Stimulated activated CD4-positive, alpha-beta T cell treated with anti-CD3 and anti-CD28 coated beads, Interleukin-12 subunit alpha, Interleukin-12 subunit beta, amount 100 ng/mL, for 48 hours (primary cell): ENCODE measurements at places on chromosomes 11 and 22.

- no peak for DNase-seq
Measured at GRCh38 chr11:64858467-64859263, 14.2 kb upstream of the CDC42BPG start.

- no peak for DNase-seq
Measured at GRCh38 chr11:73308961-73309919, 1.2 kb downstream of the ARHGEF17 start.

- no peak for DNase-seq
Measured at GRCh38 chr11:133762538-133762937, 82.8 kb downstream of the SPATA19 start.

DNA sequence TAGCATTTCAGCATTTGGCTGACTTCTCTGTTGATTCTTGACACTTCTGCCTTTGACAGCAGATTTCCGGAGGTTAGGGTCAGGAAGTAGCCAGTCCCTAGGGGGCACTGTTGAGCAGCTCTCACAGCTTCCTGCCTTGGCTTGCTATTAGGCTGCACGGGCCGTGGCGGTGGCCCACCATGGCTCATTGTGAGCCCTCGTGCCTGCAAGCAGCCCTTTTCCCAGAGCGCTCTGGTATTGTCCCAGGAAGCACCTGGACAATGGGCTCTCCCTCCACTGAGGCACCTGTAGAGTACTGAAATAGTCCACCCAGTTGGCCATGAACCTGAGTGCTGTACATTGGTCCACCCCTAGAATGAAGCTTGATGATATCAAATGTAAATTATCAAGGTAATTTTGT, 100.2 kb upstream of the GAL start:
- DNase-seq: peak; percentile 55

DNA sequence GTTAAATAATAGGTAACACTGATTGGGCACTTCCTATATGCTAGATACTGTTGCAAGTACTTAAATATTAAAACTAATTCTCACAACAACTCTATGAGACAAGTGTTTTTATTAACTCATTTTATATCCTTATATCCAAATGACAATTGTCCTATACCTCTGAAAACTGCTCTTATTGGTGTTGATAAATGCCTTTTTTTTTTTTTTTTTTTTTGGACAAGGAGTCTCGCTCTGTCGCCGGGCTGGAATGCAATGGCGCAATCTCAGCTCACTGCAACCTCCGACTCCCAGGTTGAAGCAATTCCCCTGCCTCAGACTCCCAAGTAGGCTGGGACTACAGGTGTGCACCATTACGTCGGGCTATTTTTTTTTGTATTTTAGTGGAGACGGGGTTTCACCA, 41.6 kb downstream of the MRTFA start:
- DNase-seq: no peak

- DNase-seq: no peak
Measured at GRCh38 chr11:19580646-19581045, 132.0 kb upstream of the NAV2 start.

DNA sequence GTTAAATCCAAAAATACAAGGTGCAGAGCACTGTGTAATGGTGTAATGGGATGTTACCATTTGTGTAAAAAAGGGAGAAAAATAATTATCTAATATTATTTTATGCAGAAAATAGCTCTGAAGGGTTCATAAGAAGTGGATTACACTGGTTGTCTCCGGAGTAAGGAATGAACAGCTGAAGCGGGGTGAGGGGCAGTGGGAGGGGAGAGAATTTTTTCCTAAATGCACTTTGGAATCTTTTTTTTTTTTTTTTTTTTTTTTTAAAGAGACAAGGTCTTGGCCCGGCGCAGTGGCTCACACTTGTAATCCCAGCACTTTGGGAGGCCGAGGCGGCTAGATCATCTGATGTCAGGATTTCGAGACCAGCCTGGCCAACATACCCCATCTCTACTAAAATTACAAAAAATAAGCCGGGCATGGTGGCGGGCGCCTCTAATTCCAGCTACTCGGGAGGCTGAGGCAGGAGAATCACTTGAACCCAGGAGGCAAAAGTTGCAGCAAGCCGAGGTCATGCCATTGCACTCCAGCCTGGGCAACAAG, 6.8 kb upstream of the POLR3H start:
- no peak for DNase-seq

DNA sequence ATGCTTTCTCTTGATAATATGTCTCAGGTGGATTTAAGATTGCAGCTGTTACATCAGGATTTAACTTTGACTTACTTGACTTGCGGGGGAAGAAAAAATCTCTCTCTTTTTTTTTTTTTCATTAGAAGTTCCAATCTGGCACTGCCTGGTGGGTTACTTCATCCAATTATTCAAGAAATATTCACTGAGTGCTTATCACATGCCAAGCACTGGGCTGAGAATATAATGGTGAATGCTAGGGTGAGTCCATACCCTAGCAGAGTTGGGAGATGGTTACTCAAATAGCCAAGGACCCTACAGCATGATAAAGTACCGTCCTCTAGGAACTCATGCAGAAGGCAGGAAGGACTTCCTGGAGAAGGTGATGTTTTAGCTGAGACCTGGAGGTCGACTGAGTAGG, 57.9 kb upstream of the EIF3D start:
- DNase-seq: no peak

DNA sequence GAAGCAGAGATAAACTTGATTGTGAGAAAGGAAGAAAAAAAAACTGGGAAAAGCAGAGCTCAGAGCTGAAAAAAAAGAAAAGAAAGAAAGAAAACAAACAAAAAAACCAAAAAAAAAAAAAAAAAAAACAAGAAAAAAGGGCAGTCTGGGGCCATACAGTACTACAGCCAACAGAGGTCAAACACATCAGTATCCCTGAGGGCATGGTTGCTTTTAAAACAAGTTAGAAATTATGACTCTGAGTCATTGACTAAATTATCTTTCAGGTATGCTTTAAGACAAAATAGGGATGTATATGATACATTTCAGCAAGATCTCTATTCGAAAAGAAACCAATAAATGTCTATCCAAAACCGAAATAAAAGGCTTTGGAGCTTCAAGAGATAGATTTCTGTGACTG, 37.1 kb upstream of the TLCD5 start:
- no peak for DNase-seq

DNA sequence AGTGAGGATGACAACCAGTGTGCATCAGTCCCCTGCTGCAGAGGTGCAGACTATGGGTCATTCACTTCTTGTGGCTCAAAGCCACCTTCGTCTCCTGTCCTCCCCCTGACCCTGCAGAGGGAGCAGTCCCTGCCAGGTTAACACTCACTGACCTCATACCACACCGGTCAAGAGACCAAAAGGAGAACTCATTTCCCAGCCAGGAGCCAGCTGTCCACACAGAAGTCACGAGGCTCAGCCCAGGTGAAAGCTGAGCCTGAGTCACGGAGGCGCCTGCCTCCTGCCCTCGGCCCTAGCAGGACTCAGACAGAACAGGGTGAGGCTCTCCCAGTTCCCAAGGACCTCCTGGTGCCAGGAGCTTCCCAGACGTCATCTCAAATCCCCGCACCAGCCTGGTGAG, 103.7 kb downstream of the MN1 start:
- no peak for DNase-seq

GRCh38 chr11:3825473-3826154, 15.1 kb downstream of the RHOG start:
- DNase-seq: no peak

DNA sequence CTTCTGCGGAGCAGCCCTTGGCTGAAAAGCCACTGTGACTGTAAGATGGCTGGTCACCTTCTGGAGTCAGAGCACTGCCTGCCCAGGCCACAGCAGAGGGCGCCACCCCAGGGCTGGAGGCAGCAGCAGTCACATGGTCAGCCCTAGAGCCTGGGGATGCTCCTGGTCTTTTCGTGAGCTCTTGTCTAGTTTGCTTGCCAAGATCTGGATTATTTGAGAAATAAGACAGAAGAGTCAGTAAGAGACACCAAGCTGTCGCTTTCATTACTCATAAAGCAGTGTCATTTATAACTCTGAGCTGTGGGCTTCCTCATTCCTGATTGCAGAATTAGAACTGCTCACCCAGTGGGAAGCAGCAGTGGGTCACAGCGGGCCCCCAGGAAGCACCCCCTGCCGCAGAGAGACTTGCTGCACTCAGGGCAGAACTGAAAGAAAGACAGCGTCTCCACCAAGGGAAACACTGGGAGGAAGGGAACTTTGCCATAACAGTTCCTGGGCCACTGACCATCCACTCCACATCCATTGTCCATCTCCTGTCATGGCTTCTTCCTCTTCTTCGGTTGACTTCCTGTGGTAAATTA, 56.7 kb downstream of the PPP6R2 start:
- DNase-seq: no peak

DNA sequence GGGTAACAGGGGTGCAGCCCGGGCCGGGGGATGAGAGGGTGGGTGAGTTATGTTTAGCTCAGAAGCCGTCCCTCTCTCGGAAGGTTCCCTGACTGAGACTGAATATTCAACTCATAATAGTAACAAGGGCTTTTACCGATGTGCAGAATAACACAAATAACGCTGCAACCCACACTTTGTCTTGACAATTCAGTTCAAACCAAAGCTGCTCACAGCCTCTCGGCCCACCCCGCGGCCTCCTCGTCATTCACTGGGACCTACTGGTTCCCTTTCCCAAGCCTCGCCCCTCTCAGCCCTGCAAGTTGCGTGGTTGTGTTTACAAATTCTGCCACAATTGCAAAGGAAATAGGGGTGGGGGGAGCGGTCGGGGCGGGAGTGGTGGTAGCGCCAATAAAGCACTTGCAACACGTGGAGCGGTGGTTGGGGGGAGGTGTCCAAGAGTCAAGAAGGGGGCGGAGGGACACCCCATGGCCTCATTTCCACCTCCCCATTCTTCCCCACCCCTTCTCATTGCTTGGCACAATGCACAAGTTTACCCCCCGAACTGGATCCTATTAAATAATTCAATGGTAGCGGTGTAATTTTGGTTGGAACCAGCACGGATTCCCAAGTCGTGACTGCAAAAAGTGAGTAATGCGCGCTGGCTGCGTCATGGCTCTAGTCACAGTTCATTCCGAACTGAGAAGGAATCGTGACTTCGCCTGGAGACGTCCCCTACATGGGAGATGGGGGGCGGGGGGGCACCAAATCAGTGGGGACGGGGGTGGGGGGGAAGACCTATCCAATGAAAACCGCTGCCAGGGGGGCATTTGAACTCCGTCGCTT, 102.0 kb upstream of the HSD17B12 start:
- no peak for DNase-seq

DNA sequence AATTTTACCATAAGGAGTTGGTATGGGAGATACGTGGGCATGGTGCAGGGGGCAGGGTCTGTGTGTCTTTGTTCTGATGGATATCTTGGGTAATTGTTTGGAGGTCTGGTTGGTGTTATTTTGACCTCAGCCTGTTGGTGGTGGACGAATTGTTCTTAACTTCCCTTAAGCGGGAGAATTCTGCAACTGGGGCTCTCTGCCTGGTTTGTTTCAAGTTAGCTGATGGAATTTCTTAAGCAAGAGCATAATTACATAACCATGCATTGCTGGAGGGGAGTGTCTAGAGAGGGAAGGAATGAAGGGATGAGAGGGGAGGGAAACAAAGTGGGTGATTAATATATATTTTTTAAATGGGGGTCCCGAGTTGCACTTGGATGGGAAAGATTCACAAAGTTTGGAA, 908.5 kb upstream of the RAG2 start:
- no peak for DNase-seq

- no peak for DNase-seq
Measured at GRCh38 chr11:123678246-123678645, 23.8 kb upstream of the SCN3B start.

- DNase-seq: no peak
Measured at GRCh38 chr22:26564181-26564580, 25.8 kb downstream of the TPST2 start.
